ENCODE measurements at places on chromosomes 2 and 18. TPM values are rescaled to one million over a fixed set of nuclear protein-coding genes. Genes with fewer than 3 reads are reported as not detected.

Gene HOXD9
- total RNA-seq: not detected

Gene DSG2
- 203 TPM for total RNA-seq

Gene KLHL14
- not detected for total RNA-seq

Gene FSIP2
- total RNA-seq: 2.6 TPM

Gene SLC25A12
- 8.2 TPM for total RNA-seq

Gene RNF125
- 0.43 TPM for total RNA-seq

Gene BCL2L11
- 18.5 TPM for total RNA-seq

Gene NDC80
- 6.3 TPM for total RNA-seq

Gene GLS
- total RNA-seq: 287 TPM

Gene ATOH8
- 0.39 TPM for total RNA-seq

Gene LIPG
- total RNA-seq: 0.39 TPM

Gene MAP3K19
- total RNA-seq: not detected

Gene TEX44
- not detected for total RNA-seq

Gene IL1A
- 0.54 TPM for total RNA-seq

Gene FEV
- not detected for total RNA-seq

Gene DNER
- 7.9 TPM for total RNA-seq

Gene HOXD13
- total RNA-seq: not detected

Gene CFAP65
- total RNA-seq: not detected

Gene ARHGAP28
- 3.1 TPM for total RNA-seq

Gene IL1R1
- 135 TPM for total RNA-seq

Gene SLC9A4
- 0.79 TPM for total RNA-seq

Gene IL1RN
- 5.1 TPM for total RNA-seq

Gene FBXO48
- 0.33 TPM for total RNA-seq

Gene ILKAP
- total RNA-seq: 13.2 TPM

Gene RAB6C
- total RNA-seq: 1.2 TPM

Gene SERPINB2
- total RNA-seq: 0.98 TPM

Gene SRD5A2
- total RNA-seq: not detected

Gene LYG2
- total RNA-seq: not detected

Gene TMEM178A
- total RNA-seq: not detected

Gene NEU4
- not detected for total RNA-seq

Gene CNGA3
- not detected for total RNA-seq

Gene ARHGEF4
- 5.9 TPM for total RNA-seq

Gene TMEM198
- 3.4 TPM for total RNA-seq

Gene VWC2L
- under 0.01 TPM for total RNA-seq

Gene CTAGE1
- total RNA-seq: 0.22 TPM

Gene GPR148
- total RNA-seq: not detected

Gene CNTNAP5
- total RNA-seq: not detected

Gene GCG
- total RNA-seq: not detected

Gene SAG
- total RNA-seq: under 0.01 TPM

Gene MTCL1
- 50.6 TPM for total RNA-seq

Gene GAL3ST2
- 0.79 TPM for total RNA-seq

Gene PROKR1
- not detected for total RNA-seq

Gene PLEK
- total RNA-seq: not detected

Gene FARSB
- 9.0 TPM for total RNA-seq

Gene CRYGC
- total RNA-seq: not detected

Gene FBXO36
- 2.6 TPM for total RNA-seq

Gene ABCG8
- total RNA-seq: not detected

Gene SATB2
- total RNA-seq: 0.22 TPM

Gene DAPL1
- not detected for total RNA-seq

Gene CD226
- under 0.01 TPM for total RNA-seq

Gene PHOSPHO2
- 1.3 TPM for total RNA-seq

Gene ATP5MC3
- 124 TPM for total RNA-seq

Gene TBR1
- total RNA-seq: not detected

Gene DNAJC10
- total RNA-seq: 24.3 TPM

Gene PROM2
- 101 TPM for total RNA-seq

Gene ARMC9
- 28.6 TPM for total RNA-seq

Gene PAX8
- total RNA-seq: 1.6 TPM

Gene EN1
- not detected for total RNA-seq
